Cortex of kidney (tissue), 1 donor: ENCODE measurements at places on chromosomes 3 and 15.

DNA sequence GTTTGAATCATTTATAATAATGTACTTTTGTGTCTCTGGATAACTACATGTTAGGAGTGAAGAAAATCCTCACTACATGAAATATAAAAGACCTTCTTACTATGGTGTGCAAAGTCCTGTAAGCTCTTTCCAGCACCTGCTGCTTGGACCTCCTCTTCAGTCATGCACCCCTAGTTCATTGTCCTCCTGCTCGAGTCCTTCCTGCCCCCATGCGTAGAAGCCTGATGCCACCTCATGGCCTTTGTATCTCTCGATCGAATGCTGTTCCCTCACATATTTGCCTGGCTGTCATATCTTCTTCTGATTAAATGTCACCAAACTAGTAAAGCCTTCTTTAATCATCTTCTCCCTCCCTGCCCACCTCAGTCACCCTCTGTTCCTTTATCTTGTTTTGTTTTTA, 49.9 kb upstream of the SUCLG2 start:
- no peak for DNase-seq

- DNase-seq = no peak
Measured at GRCh38 chr3:126487151-126487771, 11.6 kb upstream of the ZXDC start.

DNA sequence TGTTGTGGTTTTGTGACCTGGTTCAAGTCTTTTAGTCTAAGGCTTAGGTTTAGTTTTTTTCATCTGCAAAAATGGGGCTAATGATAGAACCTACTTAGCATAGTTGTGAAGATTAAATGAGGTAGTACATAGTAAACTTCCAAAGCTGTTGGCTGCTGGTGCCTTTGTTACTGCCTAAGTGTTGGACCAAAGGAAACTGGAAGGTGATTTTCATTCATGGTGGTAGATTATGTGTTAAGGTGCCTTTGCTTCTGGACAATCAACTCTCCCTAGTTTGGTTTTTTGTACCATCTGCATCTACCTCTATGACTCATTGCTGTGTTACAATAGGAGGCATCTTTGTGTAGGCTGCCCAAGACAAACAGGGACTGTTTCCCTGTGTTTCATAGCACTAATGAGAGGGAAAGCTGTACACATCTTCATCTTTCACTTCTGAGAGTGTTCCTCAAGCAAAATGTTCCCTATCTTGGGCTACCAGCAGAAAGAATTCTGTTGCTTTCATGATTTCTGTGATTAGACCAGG, 3.2 kb downstream of the MAP2K1 start:
- no peak for DNase-seq

DNA sequence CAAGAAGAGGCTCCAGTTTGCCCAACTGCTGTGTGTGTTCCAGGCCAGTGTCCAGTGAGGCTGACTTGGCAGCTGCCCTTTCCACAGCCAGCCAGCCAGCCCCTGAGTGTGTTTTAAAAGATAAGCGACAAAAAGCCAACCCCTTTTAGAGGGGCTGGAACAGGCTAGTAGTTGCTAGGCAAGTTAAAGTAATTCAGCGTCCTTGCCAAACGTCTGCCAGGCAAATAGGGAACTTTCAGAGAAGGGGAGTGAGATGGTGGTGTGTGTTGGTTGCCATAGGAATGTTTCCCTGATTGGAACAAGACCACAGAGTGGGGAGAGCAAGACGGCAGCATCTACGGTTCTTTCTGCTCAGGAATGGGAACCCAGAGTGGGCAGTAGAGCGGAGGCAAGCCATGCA, 86.3 kb downstream of the TMEM108 start:
- DNase-seq = no peak

GRCh38 chr3:138849222-138849940, 14.7 kb upstream of the PIK3CB start:
- DNase-seq = no peak

DNA sequence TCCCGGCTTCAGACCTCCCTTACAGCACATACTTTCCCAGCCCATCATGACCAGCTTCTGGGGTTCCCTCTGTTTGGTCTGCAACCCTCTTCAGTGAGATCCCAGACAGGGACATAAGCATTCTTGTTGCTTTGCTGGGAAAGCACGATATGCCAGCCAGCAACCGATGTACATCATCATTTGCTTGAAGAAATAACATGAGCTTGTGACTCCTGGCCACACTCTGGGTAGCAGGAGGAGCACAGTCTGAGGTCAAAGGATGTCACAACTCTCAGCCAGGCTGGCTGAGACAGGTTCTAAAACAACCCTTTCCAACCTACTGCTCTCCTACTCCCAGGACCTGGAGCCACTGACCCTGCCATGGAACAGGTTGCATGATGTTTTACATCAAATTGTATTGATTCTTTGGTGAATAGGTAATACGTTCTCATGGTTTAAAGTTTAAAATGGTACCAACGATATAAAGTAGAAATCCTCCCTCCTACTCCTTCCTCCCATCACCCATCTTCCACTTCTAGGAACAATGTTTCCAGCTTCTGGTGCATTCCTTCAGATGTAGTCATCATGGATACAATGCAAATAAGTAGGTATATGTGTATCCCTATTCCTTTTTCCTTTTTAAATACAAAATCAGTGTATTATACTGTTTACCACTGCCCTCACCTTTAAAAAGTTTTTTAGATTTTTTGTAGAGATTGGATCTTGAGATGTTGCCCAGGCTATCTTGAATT, 190.3 kb downstream of the OPA1 start:
- DNase-seq = no peak

GRCh38 chr3:188271226-188271914, 117.4 kb downstream of the LPP start:
- DNase-seq = no peak

- DNase-seq = no peak
Measured at GRCh38 chr15:83471307-83471866, 24.2 kb downstream of the SH3GL3 start.

- no peak for DNase-seq
Measured at GRCh38 chr15:44738340-44738984, 2.1 kb downstream of the TRIM69 start.

DNA sequence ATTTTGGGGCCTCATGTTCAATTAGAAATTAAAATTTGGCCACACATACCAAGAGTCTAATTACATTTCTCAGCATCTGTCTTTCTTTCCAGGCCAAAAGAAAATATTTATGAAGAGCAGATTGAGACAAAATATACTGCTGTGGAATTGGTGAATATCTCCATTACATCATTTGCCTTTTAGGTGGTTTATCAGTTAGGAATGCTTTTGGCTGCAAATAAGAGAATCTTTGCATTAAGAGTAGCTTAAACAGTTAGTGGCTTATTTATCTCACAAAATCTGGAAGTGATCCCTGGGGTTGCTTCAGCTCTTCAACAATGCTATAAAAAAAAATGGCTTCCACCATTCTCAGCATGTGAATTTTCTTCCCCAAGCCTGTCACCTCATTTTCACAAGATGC, 308.7 kb downstream of the MAGI1 start:
- no peak for DNase-seq

DNA sequence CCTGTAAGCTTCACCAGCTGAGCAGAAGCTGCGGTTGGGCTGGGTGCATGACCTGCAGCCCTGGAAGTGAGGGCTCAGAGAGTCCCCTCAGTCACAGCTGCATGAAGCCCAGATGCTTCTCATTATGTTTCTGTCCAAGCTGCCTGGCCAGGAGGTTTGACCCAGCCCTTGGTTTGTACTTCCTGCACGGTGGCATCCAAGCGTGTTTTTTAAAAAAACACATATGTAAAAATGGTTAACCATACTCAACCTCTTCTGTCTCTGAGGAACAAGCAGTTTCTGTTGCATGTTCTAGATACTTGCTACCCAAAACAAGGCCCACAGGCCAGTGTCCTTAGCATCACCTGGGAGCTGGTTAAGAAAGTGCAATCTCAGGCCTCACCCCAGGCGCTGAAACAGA, 76.0 kb upstream of the ATP10A start:
- no peak for DNase-seq

DNA sequence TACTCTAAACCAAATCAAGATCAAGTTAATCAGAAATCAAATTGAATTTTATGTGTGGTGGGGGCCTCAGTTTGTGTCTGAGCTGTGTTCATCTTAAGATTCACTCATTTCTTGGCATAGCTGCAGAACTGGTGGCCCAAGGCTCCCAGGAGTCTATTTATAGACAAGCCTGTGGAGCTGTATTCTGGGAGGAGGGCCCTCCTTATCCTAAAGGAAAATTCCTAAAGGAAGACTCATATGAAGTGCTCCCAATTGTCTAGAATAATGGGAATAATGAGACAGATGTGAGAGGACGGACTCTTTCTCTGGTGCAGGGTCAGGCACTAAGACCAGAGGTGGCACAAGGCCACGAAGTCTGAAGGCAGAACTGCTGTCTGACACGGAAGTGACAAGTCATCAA, 38.9 kb downstream of the C3orf85 start:
- DNase-seq = no peak

DNA sequence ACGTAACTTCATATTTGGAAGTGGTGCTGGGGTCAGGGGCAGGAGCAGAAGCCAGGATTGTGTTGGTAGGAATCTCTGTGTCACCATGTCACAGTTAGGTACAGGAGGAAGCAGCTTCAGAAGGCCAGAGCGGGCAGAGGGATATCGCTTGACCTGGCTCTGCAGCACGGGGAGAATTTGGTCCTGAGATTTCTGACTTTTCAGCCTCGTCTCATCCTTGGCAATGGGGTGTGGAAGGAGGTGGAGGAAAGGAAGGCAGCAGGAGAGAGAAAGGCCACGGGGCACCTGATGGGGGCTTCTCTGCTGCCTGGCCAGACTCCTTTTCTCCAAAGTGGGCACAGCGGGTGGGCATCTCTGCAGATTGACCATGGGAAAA, 564 bp downstream of the IL16 start:
- DNase-seq = no peak

DNA sequence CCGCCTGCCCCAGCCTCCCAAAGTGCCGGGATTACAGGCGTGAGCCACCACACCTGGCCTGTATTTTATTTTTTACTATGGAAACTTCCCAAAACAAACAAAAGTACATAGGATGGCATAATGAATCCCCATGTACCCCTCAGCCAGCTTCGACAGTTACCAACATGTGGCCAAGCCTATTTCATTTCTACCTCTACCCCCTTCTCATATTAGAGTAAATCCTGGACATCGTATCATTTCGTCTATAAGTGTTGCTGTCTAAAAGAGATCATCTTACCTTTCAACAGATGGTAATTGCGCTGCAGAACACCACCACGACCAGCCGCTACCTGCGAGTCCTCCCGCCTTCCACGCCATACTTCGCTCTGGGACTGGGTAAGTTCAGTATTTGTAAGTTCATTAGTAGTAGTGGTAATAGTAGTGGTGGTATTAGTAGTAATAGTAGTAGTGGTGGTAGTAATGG, 44.9 kb downstream of the DLEC1 start:
- DNase-seq = no peak

GRCh38 chr15:55276324-55276723, 13.3 kb downstream of the RAB27A start:
- DNase-seq = no peak
